ENCODE measurements at places on chromosomes 5 and 9.
A peak's percentile ranks its signal among the peaks of the same experiment; 100 is the strongest.

GRCh38 chr9:85717220-85717619 is 24.5 kb downstream of the AGTPBP1 start:
- DNase-seq = no peak

DNA sequence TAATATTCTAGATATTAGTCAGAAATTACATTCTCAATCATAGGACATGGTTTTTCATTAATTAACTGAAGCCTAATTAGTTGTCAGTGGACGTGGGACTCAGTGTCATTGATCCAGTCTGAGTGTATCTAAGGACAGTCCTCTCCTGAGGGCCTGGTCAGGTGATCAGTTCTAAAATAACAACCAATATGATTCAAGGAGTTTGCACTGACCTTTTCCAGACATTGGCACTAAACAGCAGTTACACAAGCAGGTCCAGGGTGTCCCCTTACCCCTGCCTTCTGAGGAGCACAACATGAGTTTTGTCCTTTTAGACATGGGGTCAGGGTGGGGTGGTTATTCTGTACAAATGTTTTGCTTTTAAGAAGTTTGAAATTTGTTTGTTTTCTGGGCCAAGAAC is 97.8 kb downstream of the CMYA5 start:
- no peak for DNase-seq

- DNase-seq = no peak
Measured at GRCh38 chr9:88278036-88278435, 110.2 kb upstream of the SPIN1 start.

DNA sequence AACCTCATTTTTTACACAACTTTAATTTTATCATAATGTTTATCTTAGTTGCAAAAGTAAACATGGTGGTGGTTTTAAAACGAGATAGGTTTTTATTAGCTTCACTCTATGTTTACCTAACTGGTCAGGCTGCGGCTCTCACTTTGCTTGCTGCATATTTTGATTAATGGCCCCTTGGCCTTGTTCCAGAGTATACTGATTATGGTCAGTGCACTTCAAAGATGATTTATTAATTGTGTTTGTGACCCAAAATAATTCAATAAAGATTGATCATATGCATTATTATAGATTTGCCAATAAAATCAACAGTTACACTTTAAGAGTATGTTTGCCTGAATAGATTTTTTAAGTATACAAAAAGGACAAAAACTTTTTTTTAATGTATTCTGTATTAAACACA is 188.0 kb downstream of the XRCC4 start:
- no peak for DNase-seq

- DNase-seq = no peak
Measured at GRCh38 chr9:128713411-128713780, 10.5 kb downstream of the ZDHHC12 start.

GRCh38 chr5:60690326-60690725 is 9.6 kb downstream of the DEPDC1B start:
- no peak for DNase-seq

GRCh38 chr5:124740991-124741583 is 5.4 kb downstream of the ZNF608 start:
- no peak for DNase-seq

DNA sequence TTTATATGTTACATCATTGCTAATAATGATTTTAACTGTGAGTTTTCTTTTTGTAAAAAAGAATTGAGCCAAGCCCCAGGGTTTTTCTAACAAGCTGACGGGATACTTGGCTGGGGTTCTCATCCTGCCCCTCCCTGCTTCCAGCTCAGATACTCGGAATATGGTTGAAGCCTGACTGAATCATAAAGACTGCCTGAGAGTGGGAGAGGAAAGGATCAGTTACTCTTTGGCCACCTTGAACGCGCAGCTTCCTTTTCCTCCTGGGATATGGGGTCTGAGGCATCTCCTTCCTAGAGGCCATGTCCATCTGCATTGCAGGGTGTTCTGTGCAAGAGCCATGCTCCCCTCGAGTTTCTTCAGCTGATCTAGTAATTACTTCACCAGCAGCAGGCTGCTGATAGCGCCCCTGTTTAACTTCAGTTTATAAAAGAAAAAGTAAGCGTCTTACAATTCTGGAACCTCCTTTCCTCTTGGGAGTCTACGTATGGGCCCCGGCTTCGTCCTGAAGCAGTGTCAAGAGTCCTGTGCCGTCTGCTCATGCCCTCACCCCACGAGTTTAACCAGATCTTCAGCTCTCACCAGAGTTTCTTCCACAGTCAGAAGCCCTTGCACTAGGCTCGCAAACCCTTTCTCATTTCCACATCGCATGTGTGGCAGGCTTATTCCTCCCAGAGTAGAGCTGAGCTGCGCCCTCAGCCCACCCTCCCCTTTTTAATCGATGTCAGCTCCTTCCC is 130.0 kb downstream of the MVB12B start:
- no peak for DNase-seq

- DNase-seq = no peak
Measured at GRCh38 chr9:37029776-37030610, 4.1 kb downstream of the PAX5 start.

- DNase-seq = no peak
Measured at GRCh38 chr5:130106480-130106879, 202.2 kb downstream of the CHSY3 start.

GRCh38 chr9:130039528-130040147 is 3.4 kb downstream of the FNBP1 start:
- no peak for DNase-seq

GRCh38 chr9:105670315-105670714 is 8.1 kb downstream of the TAL2 start:
- no peak for DNase-seq

- no peak for DNase-seq
Measured at GRCh38 chr9:136627703-136628102, 35.0 kb upstream of the EGFL7 start.

DNA sequence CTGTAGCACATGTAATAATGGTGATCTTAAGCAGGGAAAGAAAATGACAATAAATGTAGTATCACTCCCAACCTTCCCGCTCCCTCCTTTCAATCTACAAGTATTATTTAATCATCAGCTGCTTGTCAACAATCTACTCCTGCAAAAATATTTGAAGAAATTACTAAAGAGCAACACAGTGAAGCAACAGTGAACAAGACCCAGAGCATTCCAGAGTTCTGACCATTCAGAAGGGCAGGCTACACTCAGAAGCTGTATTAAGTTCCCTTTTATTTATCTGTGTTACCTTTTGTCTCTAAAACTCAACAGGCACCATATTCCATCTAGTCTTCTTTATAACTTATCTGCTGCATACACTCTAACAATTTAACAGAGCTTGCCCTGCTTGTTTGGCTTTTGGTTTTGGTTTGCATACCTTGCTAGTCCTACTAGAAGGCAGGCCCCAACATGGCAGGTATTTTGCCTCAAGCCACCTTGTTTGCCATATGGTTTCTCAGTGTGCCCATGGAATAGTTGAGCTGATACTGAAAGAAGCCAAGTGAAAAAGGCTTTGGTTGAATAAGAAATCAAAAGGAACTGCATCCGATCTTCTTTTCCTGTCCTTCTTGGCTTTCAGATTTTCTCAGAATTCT is 253.9 kb downstream of the CEMIP2 start:
- DNase-seq = no peak

DNA sequence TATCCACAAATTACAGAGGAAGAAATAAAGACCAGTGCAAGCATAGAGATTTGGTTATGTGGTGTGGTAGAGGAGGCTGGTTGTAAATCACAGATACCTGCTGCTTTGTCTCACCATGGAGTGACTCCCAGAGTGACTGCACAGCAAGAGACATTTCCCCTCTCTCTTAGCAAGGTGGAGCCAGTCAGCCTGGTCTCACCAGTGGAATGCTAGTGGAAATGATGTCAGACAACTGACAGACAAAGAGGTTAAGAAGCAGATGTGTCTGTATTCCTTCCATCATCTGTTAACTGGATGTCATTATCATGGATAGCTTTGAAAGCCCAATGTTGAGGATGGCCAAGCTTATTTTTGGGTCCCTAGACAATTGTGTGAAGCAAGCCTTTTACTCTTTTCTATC is 509.4 kb upstream of the SEMA6A start:
- DNase-seq = no peak

DNA sequence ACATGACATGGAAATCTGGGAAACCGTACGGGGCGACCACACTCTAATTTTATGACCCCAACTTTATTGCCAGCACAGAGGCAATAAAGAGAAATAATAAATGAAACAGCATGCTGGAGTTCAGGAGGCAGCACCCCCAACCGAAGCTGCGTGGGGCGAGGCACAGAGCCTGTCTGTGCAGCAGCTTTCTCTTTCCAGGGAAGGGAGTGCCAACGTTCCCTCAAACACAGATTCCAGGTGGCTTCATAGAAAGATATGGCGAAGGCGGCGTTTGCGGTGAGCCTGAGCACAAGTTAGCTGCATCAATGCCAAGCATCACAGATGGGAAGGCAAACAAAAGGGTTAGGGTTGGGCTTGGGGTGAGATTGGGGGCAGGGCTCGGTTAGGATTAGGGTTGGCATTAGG is 114.8 kb downstream of the HSD17B3 start:
- no peak for DNase-seq

- no peak for DNase-seq
Measured at GRCh38 chr5:148739524-148739923, 85.2 kb upstream of the HTR4 start.

DNA sequence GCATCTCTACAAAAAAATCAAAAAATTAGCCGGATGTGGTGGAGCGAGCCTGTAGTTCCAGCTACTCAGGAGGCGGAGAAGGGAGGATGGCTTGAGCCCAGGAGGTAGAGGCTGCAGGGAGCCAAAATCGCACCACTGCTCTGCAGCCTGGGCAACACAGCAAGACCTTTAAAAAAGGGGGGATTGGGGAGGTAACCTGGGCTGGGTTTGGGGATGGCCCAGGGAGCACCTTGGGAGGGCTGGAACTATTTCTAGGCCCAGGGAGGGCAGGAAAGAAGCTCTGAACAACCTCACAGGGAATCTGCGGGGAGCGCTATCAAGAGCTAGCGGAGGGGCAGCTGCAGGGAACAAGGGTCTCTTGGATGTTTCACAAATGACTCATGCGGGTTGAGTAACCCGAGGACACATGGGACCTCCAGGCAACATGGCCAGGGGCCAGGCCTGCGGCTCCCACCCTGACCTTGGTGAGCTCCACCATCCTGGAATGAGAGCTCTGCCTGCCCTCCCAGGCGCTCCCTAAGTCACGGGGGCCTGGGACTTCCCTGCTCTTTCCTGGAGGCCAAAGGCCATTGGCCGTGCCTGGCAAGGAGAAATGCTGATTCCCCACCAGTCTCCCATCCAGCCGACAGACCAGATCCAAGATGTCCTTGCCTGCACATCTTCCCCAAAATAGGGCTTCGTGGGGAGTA is 23.4 kb downstream of the SARDH start:
- no peak for DNase-seq

- DNase-seq = no peak
Measured at GRCh38 chr9:34332076-34332964, 3.0 kb downstream of the NUDT2 start.

- DNase-seq = no peak
Measured at GRCh38 chr5:154923441-154924430, 14.3 kb downstream of the GEMIN5 start.

DNA sequence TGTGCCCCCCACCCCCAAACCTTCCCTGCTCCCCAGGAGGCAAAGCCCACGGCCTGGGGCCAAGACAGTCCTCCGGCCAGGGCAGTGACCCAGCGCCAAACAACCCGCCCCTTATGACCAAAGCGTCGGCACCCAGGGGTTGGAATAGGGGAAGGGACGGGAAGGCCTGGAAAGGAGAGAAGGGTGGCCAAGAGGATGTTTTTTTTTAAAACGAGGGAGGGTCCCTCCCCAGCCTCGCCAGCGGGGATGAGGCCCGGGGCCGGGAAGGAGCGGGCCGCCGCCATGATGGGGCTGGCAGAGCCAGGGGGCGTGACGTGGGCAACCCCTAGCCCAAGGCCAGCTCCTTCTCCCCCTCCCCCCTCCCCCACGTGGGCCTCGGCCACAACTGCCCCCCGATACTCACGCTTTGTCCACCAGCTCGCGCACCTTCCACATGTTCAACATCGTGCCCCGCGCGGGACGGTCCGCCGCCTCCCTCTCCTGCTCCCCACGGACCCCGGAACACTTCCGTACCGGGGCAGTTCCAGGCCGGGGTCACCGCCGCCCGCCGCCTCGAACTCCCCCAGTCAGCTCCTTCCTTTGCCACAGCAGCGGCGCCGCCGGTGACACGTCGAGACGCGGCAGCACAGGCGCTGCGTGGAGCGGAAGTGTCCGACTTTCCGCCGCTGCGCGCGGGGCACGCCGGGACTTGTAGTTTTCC is at the start of gene CLINT1:
Gene CLINT1, minus strand, starts transcription at position 619 of the 700 bp plus-strand sequence. Its CDS starts 175 bp downstream, at position 444.
- DNase-seq = peak; percentile 34

GRCh38 chr5:39009280-39009679 is 64.9 kb downstream of the RICTOR start:
- no peak for DNase-seq

DNA sequence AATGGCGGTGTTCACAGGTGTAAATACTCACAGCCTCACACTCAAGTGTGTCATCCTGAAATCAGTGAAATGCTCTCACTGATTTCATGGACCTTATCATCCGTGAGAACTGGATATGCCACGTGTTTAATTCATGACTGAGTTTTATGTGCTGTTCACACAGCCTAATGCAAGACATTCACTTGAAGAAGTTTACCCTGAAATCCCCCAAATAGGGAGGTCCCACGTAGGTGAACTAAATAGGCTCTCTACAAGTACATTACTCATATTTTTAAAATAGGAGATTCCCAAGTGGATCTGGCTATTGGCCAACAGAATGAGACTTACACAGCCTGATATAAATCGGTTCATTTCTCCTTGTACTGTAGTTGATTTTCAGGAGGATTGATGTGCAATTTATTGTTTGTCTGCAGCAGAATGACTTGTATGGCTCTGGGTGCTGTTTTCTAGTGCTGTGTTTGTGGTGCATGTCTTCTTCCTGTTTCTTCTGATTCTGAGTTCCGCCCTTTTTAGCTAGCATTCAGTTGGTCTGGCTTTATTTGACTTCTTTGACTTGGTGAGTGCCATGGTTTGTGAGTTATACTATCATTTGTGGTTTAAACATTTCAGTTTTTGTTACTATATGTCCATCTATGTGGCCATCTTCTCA is 25.1 kb downstream of the TRIO start:
- no peak for DNase-seq

GRCh38 chr5:119895066-119895465 is 265.7 kb downstream of the FAM170A start:
- DNase-seq = no peak

DNA sequence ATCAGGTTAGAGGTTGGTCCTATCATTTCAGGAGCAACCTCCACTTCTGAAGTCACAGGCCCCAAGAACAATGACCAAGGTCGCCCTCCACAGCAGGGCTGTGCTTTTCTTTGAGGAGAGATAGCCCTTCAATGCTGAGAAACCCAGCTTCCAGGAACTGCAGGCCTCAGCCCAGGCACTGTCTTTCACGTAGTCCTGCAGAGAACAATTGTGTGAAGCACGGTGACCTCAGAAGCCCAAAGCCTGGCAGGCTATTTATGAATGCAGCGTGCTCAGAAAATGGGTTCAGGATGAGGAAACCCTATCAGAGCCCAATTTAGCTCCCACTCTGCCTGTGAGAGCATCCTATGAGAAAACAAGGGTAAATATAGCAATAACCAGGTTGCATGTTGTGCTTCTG is 388.3 kb downstream of the PLK2 start:
- no peak for DNase-seq

- DNase-seq = no peak
Measured at GRCh38 chr9:35689542-35690293, at the start of gene TPM2. Gene TPM2 (minus strand): TSS chr9:35689925. CDS start chr9:35689817, 108 bp downstream.

Data from SIG-M5 (cell line).